Left colon (tissue), 2 donors: ENCODE measurements at places on chromosomes 16 and 17. TPM values are rescaled to one million over a fixed set of nuclear protein-coding genes. Genes with fewer than 3 reads are reported as not detected.

The DPEP2 gene
- 2.5 TPM for total RNA-seq

DNA sequence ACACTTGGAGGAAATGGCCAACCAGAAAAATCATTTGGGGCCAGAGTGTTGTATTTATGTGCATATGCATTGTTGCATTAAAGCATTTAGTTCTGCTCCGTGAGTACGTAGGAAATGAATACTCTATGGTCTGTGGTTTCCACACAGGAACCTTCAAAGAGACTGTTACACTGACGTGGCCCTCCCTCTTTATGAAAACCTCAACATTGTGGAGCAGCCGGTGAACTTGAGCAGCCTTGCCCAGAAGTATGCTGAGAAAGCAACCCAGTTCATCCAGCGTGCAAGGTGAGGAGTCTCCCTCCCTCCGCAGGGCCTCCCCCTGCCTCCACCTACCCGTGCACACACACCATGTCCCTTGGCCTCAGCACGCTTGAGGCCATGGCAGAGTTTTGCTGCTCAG lies 65.2 kb downstream of the ARSG start:
- no peak for DNase-seq

- no peak for DNase-seq
Measured at GRCh38 chr17:50513495-50513894, 5.3 kb downstream of the MYCBPAP start.

DNA sequence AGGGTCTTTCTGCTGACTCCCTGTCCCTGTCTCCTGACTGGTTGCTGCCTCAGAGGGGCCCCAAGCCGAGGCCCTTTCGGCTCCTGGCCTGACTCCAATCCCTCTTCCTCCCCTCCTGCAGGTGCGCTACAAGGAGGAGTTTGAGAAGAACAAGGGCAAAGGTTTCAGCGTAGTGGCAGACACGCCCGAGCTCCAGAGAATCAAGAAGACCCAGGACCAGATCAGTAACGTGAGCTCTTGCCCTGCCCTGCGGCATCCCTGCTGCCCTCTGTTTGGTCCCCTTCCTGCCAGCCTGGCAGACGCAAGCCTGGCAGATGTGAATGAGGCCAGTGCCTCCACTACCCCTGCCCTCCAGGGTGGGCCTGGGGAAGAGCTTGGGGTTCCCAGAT lies 27.1 kb upstream of the LASP1NB start:
- peak; percentile 52 for DNase-seq

GRCh38 chr17:77821114-77821513 lies 137.4 kb upstream of the TNRC6C start:
- DNase-seq = no peak

- no peak for DNase-seq
Measured at GRCh38 chr16:56275076-56275475, 83.8 kb downstream of the GNAO1 start.

The UMOD gene
- not detected for total RNA-seq

DNA sequence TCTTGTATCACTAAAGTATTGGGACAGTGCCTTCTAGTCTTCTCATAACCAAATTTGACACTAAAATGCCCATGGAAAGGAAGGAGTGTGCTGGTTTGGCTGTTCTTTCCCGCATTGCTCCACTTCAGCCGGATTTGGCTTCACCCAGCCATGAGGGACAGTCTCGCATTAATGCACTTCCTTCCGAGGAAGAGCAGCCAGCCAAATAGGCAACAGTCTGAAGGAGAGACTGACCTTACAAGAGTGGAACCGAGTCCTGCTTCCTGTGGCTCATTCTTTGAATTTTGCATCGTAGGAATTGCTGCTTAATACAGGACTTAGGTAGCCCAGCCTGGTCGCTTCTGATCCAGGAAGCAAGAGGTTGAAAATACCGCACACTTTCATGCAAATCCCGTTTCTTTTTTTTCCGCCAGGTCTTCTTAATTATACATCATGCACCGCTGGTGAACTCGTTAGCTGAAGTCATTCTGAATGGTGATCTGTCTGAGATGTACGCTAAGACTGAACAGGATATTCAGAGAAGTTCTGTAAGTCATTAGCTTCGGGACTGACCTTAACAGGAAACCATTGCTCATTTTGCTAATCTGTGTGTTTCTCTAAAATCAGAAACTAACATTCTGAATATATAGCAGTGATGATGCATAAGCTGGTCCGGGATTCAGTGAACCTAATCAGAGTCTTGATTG lies 38.2 kb downstream of the CLEC16A start:
- no peak for DNase-seq

The ITGAL gene
- 7.3 TPM for total RNA-seq

DNA sequence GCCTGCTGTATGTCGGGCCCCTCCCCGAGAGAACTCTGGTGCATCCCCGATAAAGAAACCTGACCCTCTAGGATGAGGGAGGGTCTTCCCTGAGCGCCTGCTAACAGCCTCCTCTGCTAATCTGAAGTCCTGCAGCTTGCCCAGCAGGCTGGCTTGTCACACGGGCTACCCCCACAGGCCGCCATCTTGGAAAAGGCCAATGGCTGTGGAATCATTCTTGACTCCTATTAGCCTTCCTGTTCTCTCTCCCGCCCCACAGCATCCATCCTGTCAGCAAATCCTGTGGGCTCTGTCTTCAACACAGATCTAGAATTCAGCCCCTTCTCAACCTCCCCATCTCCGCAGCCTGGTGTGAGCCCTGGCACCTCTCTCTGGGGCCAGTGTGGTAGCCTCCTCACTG lies 12.0 kb downstream of the IL4R start:
- DNase-seq = no peak

The ALDH3A1 gene
- total RNA-seq = 2.1 TPM

The NUBP1 gene
- total RNA-seq = 29.3 TPM

DNA sequence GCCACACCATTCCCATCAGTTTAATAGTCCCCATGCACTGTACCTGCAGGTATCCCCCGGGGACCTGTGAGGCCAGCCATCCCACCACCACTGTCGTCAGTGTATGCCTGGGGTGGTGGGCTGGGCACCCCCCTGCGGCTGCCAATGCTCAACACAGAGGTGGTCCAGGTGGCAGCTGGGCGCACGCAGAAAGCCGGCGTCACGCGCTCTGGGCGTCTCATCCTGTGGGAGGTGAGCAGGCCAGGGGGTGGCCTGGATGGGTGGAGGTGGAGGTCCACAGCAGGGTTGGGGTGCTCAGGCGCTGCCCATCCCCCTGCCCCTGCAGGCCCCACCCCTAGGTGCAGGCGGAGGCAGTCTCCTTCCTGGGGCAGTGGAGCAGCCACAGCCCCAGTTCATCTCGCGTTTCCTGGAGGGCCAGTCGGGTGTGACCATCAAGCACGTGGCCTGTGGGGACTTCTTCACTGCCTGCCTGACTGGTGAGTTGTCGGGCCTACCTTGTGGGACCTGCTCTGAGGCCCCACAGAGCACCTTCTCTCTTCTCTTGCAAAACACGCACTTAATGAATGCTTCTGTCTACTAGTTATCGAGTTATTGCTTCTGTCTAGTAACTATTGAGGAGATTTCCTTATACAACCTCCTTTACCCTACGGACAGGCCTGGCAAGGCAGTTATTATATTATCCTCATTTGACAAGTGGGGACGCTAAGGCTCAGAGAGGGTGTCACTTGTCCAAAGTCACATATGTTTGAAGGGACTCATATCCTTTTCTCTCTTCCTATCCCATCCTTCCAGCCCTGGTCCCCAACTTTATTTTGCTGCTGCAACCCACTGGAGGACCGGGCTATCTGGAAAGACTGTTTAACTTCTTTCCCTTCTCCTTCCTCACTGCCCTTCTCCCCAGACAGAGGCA lies 5.8 kb upstream of the TRAF4 start:
- peak; percentile 72 for DNase-seq

- peak; percentile 69 for DNase-seq
Measured at GRCh38 chr17:75878174-75878998, at the start of gene TRIM47. TRIM47 (minus strand) TSS chr17:75878581; CDS start chr17:75878548, 33 bp downstream.

The GLG1 gene
- 99.5 TPM for total RNA-seq

The GAS7 gene
- 22.9 TPM for total RNA-seq

GRCh38 chr17:57363998-57364643 lies 107.8 kb downstream of the MSI2 start:
- no peak for DNase-seq

The SLFN14 gene
- total RNA-seq = not detected

The ARHGDIG gene
- 2.4 TPM for total RNA-seq

The CPNE7 gene
- total RNA-seq = 0.73 TPM

The SUZ12 gene
- 23.0 TPM for total RNA-seq

GRCh38 chr17:60077672-60078519 lies 825 bp downstream of the HEATR6 start:
- DNase-seq = no peak

DNA sequence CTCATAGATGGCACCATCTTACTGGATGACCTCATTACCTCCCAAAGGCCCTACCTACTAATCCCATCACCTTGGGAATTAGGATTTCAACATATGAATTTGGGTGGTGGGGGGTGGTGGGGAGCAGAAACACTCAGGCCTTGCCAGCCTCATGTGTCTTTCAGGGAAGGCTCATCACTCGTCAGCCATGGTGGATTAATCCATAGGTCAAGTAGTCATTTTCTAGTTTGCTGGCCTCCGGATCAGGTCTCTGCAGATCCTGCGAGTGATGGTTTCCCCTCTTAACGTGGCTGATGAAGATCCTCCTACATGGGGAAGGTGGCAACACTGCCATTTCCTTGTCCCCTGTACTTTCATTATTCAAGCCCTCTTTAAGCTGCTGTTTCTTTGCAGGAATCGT lies 101.1 kb downstream of the CLEC16A start:
- DNase-seq = no peak

The TP53TG3D gene
- total RNA-seq = not detected

- DNase-seq = no peak
Measured at GRCh38 chr17:78496311-78496710, 80.9 kb downstream of the DNAH17 start.

DNA sequence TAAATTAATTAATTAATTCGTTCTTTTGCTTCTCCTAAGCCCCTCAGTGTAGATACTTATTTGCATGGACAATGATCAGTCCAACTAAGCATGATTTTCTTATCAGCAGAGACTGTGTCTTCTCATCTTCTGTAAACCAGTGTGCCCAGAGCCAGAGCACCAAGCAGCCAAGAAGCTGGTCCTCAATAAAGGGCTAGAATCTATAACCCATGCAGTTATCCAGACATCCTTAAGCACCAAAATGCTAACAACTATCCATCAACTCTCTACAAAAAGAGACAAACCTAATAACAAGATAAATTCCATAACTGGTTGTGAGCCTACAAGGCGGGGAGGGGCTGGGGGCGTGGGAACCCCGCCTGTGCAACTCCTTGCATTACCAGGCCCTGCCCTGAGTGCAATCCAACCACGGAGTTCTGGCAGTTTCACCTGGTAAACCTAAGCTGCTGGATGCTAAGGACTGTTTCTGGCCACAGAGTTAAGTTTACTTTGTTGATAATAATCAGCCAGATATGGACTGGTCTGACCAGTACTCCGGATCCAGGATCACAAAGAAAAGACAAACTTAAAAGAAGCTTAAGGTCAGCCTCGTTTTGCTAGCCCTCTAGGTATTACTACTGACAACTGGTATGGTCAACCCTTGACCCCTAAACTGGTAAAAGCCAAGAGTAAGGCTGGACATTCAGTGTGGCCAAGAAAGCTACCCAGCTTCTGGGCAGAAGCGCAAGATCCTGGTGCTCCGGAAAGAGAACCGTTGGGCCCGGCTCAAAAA lies 51.5 kb downstream of the ZFHX3 start:
- DNase-seq = no peak

- DNase-seq = no peak
Measured at GRCh38 chr17:77884967-77885641, 73.4 kb upstream of the TNRC6C start.

GRCh38 chr17:40903129-40903847 lies 18.2 kb upstream of the KRT20 start:
- peak; percentile 50 for DNase-seq

DNA sequence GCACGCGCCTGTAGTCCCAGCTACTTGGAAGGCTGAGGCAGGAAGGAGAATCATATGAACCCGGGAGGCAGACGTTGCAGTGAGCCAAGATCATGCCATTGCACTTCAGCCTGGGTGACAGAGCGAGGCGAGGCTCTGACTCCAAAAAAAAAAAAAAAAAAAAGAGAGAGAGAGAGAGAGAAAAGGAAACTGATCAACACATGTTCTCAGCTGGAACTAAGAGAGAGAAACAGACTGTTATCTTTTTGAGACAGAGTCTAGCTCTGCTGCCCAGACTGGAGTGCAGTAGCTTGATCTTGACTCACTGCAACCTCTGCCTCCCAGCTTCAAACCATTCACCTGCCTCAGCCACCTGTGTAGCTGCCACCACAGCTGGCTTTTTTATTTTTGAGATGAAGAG lies 60.4 kb downstream of the STH start:
- no peak for DNase-seq

The KRT32 gene
- not detected for total RNA-seq

DNA sequence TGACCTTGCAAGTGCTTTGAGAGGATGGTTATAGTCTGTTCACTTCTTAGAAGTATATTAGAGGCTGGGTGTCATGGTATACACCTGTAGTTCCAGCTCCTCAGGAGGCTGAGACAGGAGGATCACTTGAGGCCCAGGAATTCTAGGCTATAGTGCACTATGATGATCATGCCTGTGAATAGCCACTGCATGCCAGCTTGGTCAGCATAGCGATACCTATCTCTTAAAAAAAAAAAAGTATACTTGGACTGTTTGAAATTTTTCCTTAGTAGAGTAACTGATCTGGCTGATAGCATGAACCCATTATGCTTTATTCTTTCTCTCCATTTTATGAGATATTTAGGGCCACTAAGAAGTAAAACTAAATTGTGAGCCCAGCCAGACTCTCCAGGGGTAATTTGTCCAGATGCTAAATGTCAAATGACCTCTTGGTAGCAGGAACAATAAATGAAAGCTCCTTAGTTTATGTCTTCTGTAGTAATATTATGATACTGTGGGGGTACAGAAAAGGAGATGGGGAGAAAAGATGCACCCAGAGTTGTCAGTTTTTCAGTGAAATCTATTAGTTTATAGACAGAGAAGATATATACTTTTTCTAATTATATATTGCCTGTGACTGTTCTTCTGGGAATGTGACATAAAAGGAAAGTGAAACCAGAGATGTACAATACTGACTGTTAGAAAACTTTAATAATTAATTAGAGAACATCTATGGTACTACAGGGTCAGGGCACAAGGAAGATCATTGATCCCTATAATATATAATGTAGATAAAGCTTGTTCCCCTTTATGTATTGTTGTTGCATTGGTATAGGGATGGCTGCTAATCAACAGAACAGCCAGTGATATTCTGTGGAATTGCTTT lies 335.3 kb upstream of the TBX2 start:
- no peak for DNase-seq

The SOX8 gene
- 0.70 TPM for total RNA-seq

The KCNJ12 gene
- 0.84 TPM for total RNA-seq

DNA sequence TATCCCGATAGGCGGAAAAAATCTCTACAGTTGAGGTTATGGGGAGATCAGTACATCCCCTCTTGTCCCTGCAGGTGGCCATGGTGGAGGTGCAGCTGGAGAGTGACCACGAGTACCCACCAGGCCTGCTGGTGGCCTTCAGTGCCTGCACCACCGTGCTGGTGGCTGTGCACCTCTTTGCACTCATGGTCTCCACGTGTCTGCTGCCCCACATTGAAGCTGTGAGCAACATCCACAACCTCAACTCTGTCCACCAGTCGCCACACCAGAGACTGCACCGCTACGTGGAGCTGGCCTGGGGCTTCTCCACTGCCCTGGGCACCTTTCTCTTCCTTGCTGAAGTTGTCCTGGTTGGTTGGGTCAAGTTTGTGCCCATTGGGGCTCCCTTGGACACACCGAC lies 4.2 kb downstream of the ORAI3 start:
- no peak for DNase-seq
